Mesothelial cell of epicardium (in vitro differentiated cells): ENCODE measurements at places on chromosomes 5 and 9. TPM values are rescaled to one million over a fixed set of nuclear protein-coding genes. Genes with fewer than 3 reads are reported as not detected.

DNA sequence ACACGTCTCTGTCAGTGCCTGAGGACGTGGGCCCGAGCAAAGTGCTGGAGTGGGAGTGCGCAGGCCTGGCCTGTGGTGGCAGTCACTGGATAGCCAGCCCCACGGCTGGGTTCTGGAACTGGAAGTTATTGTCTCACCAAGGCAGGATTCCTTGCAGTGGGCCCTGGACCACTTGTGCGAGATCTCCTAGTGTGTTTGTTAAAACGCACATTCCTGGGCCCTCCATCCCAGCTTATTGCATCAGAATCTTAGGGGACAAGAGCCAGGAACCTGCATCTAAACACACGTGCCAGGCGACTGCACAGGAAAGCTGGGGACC lies 26.9 kb downstream of the PTPA start:
- H3K27me3 ChIP-seq: no peaks in the 10 kb centered on the region
- H3K4me3 ChIP-seq: no peak overlapping the region
- peaks cover 40% of the 10 kb centered on the region for H3K4me1 ChIP-seq
- no peak for DNase-seq
- H3K27ac ChIP-seq: no peak overlapping the region

GRCh38 chr5:30343707-30344106 lies 849.8 kb upstream of the CDH6 start:
- no peak for DNase-seq
- no peaks in the 10 kb centered on the region for H3K4me1 ChIP-seq
- H3K4me3 ChIP-seq: no peak overlapping the region
- H3K36me3 ChIP-seq: no peaks in the 10 kb centered on the region
- H3K27me3 ChIP-seq: no peaks in the 10 kb centered on the region
- no peak overlapping the region for H3K27ac ChIP-seq

DNA sequence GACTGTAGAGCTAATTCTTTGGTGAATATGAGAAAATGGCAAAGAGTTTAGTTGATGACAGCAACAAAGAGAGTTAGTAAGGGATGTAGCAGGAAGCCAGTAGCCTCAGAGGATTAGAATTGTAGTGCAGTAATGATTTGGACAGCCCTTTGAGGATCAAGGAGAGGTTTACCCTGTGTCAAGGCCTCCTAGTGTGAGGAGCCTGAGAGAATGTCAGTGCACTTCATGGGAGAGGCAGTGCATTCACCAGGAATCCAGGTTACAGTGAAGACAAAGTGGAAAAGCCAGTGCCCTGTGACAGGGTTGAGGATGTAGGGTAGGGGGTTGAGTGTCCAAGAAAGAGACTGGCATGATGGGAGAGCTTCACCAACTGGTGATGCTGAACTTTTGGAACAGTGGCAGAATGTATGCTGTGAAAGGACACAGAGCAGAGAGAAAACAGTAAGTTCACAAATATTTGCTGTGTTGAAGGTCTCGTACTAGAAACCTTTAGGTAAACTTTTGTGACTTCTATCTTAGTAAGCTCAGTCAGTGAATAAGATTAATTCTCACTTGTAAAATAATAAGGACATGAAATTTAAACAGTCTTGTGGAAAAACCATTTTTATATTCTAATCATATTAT lies 27.3 kb downstream of the NLN start:
- no peak for DNase-seq
- no peaks in the 10 kb centered on the region for H3K27me3 ChIP-seq
- no peak overlapping the region for H3K27ac ChIP-seq
- H3K4me1 ChIP-seq: peaks cover 9% of the 10 kb centered on the region

DNA sequence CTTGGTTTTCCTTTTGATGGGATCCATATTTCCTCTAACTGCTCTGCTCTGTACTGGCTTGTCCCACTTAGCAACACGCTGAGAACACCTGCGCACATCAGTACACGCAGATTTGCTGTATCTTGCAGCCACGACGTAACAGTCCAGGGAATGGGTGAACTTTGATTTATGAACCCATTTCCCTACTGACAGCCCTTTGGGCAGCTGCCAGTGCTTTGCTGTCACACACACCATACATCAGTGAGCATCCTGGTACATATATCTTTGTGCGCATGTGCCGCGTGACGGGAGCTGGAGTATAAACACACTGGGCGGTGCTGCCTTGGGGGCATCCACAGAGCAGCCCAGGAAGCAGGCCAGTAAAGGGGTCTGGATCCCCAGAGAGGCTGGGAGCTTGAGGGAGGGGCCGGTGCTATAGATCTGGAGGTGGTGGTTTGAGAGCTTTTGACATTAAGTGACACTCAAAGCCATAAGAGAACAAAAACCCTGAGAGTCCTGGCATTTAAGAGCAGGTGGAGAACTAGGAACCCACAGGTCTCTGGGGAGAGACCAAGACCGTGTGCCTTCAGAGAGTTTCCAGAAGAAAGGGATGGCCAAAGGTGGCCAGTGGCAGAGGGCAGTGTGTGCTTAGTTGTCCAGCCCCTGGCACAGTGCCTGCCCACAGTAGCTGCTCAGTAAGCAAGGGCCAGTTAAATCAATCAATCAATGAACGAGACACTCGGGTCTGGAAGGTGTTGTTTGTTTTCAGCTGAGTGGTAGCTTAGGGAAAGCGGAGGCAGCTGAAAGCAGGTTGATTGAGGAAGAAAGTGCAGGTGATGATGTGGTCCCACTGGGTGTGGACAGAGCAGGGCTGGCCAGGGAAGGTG lies 53.7 kb downstream of the LMX1B start:
- no peak for DNase-seq
- H3K27ac ChIP-seq: no peak overlapping the region
- H3K27me3 ChIP-seq: no peaks in the 10 kb centered on the region
- H3K4me3 ChIP-seq: no peak overlapping the region

DNA sequence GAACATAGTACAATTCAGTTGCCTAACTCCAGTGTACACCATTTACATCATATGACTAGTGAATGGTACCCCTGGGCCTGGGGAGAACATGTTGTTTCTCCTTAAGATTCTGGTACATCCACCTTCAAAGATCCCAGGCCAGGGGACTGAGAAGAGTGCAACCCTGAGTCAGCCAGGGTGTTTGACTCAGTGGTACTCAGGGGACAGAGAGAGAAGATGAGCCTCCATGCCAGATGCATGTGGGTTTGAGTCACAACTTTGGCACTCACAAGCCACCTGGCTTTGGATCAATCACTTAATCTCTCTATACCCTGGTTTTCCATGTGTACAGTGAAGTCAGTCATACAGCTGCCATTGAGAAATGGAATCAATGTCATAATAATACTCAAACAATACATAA lies 53.7 kb downstream of the MAP1B start:
- H3K27me3 ChIP-seq: no peaks in the 10 kb centered on the region
- peaks cover 31% of the 10 kb centered on the region for H3K4me1 ChIP-seq
- no peaks in the 10 kb centered on the region for H3K36me3 ChIP-seq

GRCh38 chr9:111661150-111661801 lies at the start of gene GNG10:
Gene GNG10 (plus strand): TSS chr9:111661605. CDS start chr9:111661635, 30 bp downstream.
- H3K4me3 ChIP-seq: peak within 1 kb of the TSS; percentile 93
- no peaks in the 10 kb centered on the region for H3K27me3 ChIP-seq
- H3K27ac ChIP-seq: peak within 1 kb of the TSS; percentile 85
- peak; percentile 75 for DNase-seq
- peaks cover 21% of the 10 kb centered on the region for H3K4me1 ChIP-seq
- no peaks in the 10 kb centered on the region for H3K36me3 ChIP-seq

GRCh38 chr5:948472-949274 lies 56.0 kb downstream of the TRIP13 start:
- H3K27me3 ChIP-seq: peaks cover 37% of the 10 kb centered on the region
- peaks cover 6% of the 10 kb centered on the region for H3K36me3 ChIP-seq

DNA sequence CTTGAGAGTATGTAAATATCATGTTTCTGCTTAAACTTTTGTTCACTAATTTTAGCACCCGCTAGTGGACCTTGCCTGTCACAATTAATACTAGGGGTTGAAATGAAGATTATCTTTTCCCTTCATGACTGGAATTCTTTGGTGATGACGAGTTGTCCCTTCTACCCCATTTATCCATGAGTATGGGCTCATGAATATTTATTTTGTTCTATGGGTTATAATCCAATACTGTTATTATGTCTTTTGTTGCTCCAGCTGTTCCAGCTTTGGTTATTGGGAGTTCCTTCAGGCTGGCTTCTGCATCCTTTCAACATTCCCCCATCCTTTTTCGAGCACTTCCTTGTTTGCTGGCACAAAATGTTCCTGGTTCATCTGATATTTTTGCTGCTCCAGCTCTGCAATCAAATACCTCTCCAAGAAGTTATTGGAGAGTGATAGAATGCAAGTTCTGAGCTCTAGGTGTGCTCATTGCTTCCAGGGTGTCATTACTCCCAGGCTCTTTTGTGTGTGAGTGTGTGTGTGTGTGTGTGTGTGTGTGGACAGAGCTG lies 19.7 kb upstream of the ARHGEF28 start:
- no peak for DNase-seq
- H3K27ac ChIP-seq: no peak overlapping the region
- peaks cover 47% of the 10 kb centered on the region for H3K27me3 ChIP-seq
- H3K36me3 ChIP-seq: no peaks in the 10 kb centered on the region
- no peak overlapping the region for H3K4me3 ChIP-seq
- no peaks in the 10 kb centered on the region for H3K4me1 ChIP-seq

DNA sequence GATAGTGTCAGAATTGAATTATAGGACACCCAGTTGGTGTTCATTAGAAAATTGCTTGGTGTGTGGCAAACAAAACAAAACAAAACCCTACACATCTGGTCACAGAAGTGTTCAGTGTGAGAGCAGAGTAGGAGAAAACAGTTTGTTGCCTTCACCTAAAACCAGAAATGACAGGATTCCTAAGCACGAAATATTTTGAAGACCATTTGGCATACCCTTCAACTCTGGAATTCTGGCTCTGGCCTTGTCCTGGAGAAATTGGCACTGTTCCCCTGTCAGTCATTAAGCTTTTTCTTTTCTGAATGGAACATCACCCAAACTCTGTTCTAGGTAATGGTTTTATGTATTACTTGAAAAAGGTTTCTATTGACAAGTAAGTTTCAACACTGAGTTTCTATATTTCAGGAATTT lies 110.2 kb upstream of the PCA3 start:
- no peaks in the 10 kb centered on the region for H3K36me3 ChIP-seq
- peaks cover 28% of the 10 kb centered on the region for H3K4me1 ChIP-seq
- no peak for DNase-seq
- no peak overlapping the region for H3K27ac ChIP-seq

DNA sequence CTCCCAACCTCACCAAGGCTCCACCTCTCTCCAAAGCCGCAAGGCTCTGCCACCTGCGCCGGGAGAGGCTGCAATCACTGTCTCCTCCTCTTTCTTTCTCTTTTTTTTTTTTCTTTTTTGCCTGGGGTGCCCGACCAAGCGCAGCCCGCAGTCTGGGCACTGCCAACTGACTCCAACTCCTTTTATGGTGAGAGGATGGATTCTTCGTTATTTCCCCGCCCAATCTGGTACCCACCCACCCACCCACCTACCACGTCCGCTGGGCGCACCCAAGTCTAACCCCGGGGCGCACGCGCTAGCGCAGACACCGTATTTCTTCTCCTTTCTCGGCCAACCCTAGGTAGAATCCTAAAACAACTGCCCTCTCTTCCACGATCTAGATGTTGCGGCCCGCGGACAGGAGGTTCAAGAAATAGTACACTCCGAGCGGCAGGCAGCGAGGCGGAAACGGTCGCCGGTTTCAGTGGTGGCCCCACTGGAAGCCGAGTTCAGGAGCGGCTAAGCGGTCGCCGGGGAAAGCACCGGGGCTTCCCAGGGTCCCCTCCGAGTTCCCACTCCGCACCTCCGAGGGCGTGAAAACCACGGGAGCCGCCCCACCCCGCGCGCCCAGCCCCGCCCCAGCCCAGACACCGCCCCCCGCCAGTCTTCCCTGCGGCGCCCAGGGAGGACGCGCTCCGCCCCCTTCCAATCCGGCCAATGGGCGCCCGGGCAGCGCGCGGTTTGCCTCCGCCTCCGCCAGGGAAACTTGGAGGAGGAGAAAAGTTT lies 385 bp upstream of the PTGER4 start:
- H3K36me3 ChIP-seq: peaks cover 3% of the 10 kb centered on the region
- peak overlapping the region; percentile 75 for H3K4me3 ChIP-seq
- H3K4me1 ChIP-seq: peaks cover 59% of the 10 kb centered on the region
- peak overlapping the region; percentile 98 for H3K27ac ChIP-seq
- peaks cover 29% of the 10 kb centered on the region for H3K27me3 ChIP-seq

GRCh38 chr5:75574791-75575190 lies 36.5 kb upstream of the ANKDD1B start:
- H3K4me3 ChIP-seq: no peak overlapping the region
- peaks cover 41% of the 10 kb centered on the region for H3K4me1 ChIP-seq
- H3K27ac ChIP-seq: peak overlapping the region; percentile 86
- no peaks in the 10 kb centered on the region for H3K27me3 ChIP-seq
- H3K36me3 ChIP-seq: peaks cover 17% of the 10 kb centered on the region

- no peak overlapping the region for H3K27ac ChIP-seq
- no peaks in the 10 kb centered on the region for H3K27me3 ChIP-seq
- no peak overlapping the region for H3K4me3 ChIP-seq
- no peak for DNase-seq
- H3K4me1 ChIP-seq: no peaks in the 10 kb centered on the region
These were observed 59.9 kb upstream of the ARRDC3 start for GRCh38 chr5:91443023-91443422.

GRCh38 chr5:131581702-131582101 lies 53.3 kb downstream of the RAPGEF6 start:
- H3K27ac ChIP-seq: no peak overlapping the region
- no peak overlapping the region for H3K4me3 ChIP-seq
- no peaks in the 10 kb centered on the region for H3K4me1 ChIP-seq
- no peaks in the 10 kb centered on the region for H3K27me3 ChIP-seq

- H3K4me1 ChIP-seq: peaks cover 11% of the 10 kb centered on the region
- H3K4me3 ChIP-seq: no peak overlapping the region
- no peaks in the 10 kb centered on the region for H3K36me3 ChIP-seq
- DNase-seq: no peak
- H3K27me3 ChIP-seq: peaks cover 6% of the 10 kb centered on the region
These were observed 348.9 kb upstream of the ISL1 start for GRCh38 chr5:51034222-51034901.

DNA sequence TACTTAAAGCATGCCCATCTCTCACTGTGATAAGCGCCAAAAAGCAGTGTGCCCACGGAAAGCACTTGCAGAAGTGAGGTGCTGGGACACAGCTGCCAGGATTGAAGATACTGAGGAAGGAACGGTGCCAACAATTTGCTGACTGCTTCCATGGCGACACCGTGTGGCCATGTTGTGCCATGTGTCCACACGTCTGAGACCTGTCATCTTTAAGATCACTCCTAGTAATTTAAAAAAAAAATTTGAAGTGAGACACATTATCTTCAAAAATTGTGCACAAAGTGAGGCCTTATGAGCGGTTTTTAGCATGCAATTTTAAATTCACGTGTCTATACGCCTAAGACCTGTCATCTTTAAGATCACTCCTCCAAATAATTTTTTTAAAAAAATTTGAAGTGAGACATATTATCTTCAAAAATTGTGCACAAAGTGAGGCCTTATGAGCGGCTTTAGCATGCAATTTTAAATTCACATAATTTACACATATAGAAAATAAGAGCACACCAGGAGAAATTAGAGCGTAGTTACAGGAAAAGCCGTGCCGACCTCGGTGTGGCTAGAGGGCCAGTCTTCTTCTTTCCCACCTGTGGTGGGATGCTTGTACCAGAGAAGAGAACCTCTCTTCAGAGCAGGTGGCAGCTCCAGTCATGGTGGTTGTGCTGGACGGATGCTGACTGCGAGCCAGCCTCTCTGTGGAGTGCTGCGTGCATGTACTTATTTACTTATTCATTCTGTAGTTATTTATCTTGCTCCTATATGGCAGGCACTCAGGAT lies 21.4 kb upstream of the FLT4 start:
- H3K27me3 ChIP-seq: peaks cover 71% of the 10 kb centered on the region
- peaks cover 2% of the 10 kb centered on the region for H3K4me1 ChIP-seq
- H3K4me3 ChIP-seq: no peak overlapping the region
- no peaks in the 10 kb centered on the region for H3K36me3 ChIP-seq
- H3K27ac ChIP-seq: no peak overlapping the region

The IL3 gene
- not detected in 3 replicates for total RNA-seq

The GFI1B gene
- not detected in 3 replicates for total RNA-seq

The TLX3 gene
- total RNA-seq: not detected in 3 replicates

The BHMT2 gene
- not detected in 3 replicates for total RNA-seq

The ARSI gene
- 18.5 to 19.1 TPM (median 18.8 TPM) in 3 replicates for total RNA-seq
